ENCODE measurements at places on chromosomes 5 and 9.

GRCh38 chr5:113029614-113030013 lies 53.0 kb downstream of the DCP2 start:
- no peak for DNase-seq

DNA sequence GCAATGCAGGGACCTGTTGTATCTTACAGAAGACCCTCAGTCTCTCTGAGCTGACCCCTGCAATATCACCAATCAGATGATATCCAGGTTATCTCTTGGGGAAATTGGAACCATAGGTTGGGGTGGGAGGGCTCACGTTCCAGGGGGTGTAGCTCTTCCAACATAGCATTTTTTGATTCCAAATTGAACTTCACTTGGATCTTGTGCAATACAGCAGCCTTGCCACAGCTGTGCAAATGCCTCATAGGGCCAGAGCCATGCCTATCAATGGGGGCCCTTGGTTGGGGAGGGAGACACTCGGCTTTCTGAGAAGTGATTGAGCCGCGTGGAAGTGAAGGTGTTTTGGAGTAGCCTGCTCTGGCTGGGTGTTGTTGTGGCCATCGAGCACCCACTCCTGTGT lies 117.2 kb upstream of the PITX1 start:
- no peak for DNase-seq

DNA sequence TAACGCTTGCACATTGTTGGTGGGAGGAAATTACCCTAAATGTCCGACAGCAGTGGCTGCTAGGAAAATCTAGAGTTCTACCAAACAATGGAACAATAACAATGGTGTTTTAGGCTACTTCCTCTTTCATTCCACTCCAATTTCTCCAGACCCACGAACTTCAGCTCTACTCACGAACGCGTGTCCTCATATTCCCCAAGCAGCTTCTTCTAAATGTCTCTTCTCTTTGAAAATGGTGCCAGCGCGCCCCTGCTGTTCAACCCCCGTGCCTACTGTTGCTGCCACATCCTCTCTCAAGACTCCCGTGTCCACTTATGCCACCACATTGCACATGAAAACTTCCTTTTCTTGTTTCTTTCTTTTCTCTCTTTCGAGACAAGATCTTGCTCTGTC lies 25.6 kb downstream of the OR2V2 start:
- DNase-seq = no peak

- DNase-seq = peak; percentile 36
Measured at GRCh38 chr9:3906437-3907213, 380.8 kb upstream of the RFX3 start.

DNA sequence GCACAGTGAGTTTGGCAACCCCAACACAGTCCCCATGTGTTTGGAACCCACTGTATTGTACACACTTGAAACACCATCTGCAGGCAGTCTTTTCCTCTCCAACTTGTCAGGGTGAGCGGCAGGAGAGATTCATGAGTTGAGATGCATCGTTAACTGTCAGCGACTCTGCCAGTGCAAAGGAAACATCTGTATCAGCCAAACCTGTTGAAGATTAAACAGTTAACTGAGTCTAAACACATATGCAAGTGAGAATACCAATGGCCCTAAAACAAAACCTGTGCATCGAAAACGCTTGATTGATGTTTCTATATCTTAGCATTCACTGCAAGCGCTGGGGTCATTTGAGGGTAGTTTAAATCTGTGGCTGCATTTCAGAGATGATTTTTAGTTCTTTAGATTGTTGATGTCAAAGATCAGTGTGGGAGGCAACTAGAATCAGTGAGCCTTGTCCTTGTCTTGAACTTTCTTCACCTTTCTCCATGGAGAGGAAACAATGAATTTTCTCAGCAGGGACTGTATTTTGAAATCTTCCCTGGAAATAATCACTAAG lies 41.3 kb upstream of the PAM start:
- no peak for DNase-seq

GRCh38 chr5:71830681-71831539 lies 111.8 kb downstream of the CARTPT start:
- DNase-seq = peak; percentile 81

GRCh38 chr5:66538531-66538930 lies 57.7 kb upstream of the MAST4 start:
- DNase-seq = no peak

- DNase-seq = no peak
Measured at GRCh38 chr5:173866243-173866857, 21.8 kb upstream of the CPEB4 start.

- DNase-seq = no peak
Measured at GRCh38 chr5:32051796-32052195, 122.3 kb downstream of the GOLPH3 start.

DNA sequence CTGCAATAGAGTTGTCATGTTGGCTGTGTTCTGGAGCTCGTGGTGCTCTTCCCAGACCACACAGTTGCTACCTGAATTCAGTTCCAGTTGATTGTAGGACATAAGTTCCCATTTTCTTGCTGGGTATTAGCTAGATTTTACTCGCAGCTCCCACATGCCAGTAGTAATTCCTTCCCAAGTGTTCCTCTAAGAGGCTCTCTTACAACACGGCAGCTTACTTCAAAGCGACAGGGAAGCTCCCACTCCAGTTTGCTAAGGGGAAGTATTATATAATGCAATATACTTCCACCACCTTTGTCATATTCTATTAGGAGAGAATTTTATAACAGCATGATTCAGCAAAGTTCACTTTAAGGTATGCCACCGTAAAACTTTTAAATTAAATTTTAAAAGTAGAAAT lies 623.0 kb downstream of the SLCO4C1 start:
- no peak for DNase-seq

DNA sequence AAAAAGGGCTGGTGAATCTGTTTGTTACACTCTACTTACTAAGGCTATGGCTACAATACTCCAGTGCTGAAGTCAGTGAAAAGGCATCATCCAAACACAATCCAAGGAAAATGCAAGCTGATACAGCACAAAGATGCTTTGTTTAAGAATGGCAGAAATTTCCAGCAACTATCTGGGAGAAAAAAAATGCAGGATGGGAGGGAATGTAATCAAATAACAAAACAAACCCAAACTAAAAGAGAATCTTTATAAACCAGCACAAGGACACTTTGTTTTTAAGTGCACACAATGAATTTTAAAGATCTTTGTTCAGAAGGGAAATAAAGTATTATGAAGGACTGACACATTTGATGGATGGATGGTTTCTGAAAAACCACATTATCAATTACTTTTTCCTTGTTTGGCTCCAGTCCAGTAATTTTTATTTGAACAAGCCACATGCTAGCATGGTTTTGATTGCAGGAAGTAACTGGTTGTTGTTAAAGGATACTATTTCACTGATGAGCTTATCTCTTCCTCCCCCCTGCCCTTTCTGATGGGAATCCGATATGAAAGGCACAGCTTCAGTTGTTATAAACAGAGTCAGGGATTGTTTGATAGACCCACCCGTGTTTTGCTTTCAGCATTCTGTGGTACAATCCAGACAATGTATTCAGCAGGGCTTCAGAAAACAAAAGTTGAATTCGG lies 12.1 kb upstream of the TLE4 start:
- DNase-seq = no peak

DNA sequence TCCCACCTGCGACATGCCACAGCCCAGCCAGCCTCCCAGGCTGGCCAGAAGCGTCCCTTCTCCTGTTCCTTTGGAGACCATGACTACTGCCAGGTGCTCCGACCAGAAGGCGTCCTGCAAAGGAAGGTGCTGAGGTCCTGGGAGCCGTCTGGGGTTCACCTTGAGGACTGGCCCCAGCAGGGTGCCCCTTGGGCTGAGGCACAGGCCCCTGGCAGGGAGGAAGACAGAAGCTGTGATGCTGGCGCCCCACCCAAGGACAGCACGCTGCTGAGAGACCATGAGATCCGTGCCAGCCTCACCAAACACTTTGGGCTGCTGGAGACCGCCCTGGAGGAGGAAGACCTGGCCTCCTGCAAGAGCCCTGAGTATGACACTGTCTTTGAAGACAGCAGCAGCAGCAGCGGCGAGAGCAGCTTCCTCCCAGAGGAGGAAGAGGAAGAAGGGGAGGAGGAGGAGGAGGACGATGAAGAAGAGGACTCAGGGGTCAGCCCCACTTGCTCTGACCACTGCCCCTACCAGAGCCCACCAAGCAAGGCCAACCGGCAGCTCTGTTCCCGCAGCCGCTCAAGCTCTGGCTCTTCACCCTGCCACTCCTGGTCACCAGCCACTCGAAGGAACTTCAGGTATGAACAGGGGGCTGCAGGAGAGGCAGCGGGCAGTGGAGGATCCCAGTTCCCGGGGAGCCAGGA lies 106.5 kb downstream of the PPARGC1B start:
- DNase-seq = no peak

DNA sequence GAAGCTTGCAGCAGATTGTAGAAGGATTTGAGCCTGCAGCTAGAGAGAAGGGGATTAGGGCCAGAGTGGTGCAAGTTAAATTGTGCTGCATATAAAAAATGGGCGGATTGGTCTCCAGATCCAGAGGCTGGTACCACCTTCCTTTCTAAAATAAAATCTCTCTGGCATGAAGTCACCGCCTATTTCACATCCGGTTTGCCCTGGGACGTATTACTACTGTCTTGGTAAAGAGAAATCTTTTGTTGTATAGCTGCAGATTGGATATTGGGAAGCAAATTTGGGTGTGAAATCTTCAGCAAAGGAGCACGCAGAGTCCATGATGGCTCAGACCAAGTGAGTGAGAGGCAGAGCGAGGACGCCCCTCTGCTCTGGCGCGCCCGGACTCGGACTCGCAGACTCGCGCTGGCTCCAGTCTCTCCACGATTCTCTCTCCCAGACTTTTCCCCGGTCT lies at the start of gene GABRA1:
Gene GABRA1 (plus strand): TSS at position 180 of the 451 bp plus-strand sequence. CDS start 2,691 bp downstream, outside the sequence.
- peak; percentile 37 for DNase-seq

DNA sequence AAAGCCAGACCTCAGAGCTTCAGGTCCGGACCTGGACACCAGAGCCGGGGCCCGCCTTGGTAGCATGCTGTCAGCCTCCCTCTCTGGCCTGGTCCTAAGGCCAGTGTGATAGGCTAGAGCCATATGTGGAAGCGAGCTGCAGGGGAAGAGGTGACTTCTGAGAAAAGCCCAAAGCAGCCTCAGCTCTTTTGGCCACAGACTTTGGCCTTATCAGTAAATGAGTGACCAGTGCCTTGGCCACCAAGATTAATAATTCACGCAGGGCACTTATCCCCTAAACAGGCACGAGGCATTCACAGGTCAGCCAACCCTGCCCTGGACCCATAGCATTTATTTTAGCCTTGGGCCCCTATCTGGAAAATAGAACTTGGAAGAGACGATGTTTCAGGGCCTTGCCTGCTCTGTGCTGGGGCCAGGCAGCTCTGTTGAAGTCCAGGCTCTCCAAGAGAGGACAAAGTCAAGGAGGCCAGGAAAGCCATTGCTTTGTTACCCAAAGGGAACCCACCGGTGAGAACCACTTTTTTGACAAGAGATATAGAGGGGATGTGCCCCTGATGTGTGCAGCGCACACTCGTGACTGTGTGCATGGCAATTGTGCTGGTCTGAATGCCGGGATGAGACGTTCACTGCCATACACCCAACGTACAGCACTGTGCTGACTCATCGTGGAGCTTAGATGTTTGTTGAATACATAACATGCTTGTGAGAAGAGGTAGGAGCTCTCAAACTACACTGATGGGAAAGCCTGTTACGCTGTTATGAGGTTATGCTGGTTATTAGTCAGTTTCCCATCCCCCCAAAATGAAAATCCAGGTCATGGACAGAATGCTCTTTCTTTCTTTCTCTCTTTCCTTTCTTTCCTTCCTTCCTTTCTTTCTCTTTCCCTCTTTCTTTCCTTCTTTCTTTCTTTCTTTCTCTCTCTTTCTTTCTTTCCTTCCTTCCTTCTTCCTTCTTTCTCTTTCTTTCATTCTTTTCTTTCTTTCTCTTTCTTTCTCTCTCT lies 5.0 kb upstream of the SLC34A1 start:
- no peak for DNase-seq

DNA sequence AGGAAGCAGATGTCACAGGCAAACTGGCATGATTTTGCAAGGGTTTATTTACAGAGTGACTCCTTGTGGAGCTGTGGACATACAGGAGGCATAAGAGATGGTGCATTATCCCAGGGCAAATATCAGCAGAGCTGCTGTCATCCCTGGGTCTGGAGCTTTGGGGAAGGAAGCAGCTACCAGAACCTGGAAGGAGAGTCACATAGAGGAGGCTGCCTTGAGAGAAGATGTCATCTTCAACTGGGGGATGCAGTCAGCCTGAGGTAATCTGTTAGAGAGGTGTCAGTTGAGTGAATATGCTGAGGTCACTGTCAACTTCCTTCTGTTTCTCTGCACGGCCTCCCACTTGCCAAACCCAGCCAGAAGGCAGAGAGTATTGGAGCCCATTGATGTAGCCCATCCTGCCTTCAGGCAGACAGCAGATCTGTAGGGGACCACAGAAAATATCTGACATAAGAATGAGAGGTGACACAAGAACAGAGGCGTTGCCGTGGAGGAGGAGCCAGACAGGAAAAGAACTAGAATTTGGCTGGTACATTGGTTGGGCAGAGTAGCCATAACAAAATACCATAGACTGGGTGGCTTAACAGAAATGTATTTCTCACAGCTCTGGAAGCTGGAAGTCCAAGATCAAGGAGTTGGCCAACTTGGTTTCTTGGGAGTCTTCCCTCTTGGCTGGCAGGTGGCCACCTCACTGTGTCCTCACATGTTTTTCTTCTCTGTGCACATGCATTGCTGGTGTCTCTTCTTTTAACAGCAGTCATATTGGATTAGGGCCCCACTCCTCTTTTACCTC lies 102.8 kb downstream of the SNX18 start:
- no peak for DNase-seq

DNA sequence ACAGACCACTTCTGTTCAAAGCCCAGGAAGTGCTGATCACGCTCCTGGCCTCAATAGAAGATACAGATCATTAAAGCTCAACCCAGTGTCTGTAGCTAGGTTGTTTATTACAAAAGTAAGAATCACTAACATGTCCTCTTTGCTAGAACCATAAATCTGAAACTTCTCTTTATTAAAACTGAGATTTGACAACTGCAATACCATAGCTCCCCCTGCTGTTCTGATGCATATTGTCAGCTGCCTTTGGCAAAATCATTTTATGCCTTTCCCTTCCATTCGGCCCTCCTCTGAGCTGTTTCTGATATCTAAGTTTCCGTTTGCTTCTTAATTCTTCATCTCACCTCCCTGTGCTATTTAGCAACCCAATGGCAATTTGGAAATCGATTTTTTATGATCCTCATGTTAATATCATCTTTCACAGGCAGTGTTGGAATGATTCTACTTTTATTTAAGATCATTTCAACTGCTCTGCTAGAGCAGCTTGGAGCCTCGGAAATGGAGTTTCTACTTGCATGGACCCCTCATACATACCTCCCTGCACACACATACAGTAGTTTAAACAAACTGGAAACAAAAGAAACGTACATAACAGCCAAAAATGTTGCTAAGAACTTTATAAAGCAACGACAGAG lies 998.8 kb downstream of the MAT2B start:
- peak; percentile 76 for DNase-seq

GRCh38 chr9:567128-567746 lies 274.3 kb upstream of the DMRT1 start:
- DNase-seq = no peak

All from left lung (tissue), 14 donors.